ENCODE measurements at places on chromosomes 5 and 9.

DNA sequence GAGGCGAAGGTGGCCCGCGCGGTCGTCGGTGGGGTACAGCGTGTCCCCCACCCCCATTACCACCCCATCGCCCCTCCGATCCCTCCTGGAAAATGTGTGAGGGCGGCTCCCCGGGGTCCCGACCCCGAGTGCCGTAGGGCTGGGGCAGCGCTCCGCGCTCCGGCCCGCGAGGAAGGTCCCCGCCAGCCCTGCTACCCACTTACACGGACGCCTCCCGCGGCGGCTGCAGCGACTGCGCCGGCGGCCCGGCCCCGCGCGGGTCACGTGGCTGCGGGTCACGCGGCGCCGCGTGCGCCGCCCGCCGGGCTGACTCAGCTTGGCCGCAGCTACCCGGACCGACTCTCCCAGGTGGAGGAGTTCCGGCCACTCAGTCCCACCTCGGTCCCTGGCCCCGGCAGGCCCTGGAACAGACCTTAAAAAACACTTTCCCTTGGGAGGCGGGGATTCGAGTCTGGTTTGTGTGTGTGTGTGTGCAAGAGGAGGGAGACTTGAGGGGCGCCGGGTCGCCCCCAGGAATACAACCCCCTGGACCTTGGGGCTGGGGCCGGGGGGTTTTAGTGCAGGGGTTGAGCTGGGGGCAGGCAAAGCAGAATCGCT lies at the start of gene GNPDA1:
TSS of gene GNPDA1 (minus strand) at position 236 of the 597 bp plus-strand sequence. CDS start 992 bp downstream, outside the sequence.
- peak; percentile 32 for DNase-seq

- no peak for DNase-seq
Observed at GRCh38 chr5:76294573-76294972, 108.5 kb upstream of the IQGAP2 start.

DNA sequence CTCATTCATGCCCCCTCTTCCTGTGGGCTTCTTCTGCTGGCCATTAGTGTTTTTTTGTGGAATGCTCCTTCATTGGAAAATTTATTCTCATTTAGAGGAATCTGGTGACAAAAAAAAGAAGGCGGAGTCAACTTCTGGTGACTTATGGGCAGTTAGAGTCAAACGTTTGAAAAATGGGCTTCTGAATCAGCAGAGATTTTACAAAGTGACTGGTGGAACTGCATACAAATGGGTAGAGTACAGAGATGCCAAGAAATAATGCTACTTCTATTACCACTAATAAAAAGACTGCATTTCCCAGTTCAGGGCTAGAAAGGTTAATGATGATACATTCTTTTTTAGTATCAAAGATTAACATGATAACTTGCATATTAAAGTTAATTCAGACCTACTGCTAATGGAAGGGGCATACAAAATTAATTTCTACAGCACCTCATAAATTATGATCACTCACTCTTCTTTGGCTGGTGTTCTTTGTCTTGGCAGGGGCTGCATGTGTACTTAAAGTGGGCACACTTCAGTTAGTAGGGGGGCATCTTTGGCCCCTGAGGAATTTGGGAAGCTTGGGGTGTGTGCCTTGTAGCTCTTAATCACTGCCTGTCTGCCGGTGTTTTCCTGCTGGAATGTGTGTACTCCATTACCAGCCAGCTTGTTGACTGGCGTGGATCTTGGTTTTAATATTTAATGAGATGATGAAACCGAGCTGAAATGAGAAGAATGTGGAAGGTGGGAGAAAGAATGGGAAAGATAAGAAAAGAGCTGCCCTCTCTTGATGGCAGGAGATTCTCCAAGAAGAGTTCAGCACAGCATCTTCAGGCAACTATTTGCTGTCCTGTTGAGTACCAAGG lies 148.9 kb downstream of the DOCK2 start:
- no peak for DNase-seq

DNA sequence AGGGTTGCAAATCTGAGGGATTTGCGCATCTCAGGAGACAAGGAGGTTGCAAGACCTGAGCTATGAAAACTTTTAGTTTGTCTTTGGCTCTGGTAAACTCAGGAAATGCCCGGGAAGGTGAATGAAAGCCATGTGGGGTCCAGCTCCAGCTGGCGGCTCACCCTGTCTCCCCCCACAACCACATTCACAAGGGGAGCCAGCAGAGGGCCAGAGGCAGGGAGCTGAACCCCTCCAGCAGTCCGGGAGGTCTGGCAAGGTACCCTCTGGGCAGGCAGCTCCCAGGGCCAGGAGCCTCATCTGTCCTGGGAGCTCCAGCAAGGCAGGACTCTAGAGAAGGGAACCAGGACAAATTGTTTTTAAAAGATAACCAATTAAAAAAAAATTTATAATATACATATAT lies 2.5 kb upstream of the FGFR4 start:
- DNase-seq = no peak

- DNase-seq = no peak
Observed at GRCh38 chr9:120032639-120033038, 547.3 kb downstream of the CDK5RAP2 start.
